ENCODE measurements at places on chromosomes 6 and 20.

GRCh38 chr6:38755874-38756273 lies 40.8 kb downstream of the DNAH8 start:
- no peak for DNase-seq

DNA sequence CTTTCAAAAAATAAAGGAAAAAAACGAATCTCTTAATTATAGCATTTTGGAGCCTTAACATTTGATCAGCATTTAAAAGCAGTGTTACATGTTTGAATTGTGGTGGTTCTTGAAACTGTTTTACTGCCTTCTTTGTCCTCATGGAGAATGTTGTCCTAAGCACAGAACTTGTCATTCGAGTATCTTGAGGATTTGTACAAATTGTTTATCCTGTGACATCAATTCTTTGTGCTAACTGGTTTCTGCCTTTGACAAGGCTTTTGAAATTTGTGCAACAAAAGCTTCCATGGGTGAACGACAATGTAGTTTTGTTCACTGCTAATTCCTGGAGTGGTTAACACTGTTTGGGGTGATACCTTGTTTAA lies 130.8 kb downstream of the SCAF8 start:
- no peak for DNase-seq

DNA sequence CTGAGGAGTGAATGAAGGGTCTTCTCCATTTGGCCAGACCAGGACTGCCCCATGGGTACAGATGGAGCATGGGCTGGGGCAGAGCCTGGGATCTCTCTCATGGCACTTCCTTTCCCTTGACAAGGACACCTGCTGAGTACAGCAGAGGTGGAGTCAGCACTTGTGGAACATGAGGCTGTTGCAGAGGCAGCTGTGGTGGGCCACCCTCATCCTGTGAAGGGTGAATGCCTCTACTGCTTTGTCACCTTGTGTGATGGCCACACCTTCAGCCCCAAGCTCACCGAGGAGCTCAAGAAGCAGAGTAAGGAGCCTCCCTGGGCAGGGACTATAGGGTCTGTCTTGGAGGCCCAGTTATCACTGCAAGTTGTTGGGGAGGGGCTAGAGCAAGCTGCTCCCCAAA lies 29.6 kb downstream of the GSS start:
- no peak for DNase-seq

DNA sequence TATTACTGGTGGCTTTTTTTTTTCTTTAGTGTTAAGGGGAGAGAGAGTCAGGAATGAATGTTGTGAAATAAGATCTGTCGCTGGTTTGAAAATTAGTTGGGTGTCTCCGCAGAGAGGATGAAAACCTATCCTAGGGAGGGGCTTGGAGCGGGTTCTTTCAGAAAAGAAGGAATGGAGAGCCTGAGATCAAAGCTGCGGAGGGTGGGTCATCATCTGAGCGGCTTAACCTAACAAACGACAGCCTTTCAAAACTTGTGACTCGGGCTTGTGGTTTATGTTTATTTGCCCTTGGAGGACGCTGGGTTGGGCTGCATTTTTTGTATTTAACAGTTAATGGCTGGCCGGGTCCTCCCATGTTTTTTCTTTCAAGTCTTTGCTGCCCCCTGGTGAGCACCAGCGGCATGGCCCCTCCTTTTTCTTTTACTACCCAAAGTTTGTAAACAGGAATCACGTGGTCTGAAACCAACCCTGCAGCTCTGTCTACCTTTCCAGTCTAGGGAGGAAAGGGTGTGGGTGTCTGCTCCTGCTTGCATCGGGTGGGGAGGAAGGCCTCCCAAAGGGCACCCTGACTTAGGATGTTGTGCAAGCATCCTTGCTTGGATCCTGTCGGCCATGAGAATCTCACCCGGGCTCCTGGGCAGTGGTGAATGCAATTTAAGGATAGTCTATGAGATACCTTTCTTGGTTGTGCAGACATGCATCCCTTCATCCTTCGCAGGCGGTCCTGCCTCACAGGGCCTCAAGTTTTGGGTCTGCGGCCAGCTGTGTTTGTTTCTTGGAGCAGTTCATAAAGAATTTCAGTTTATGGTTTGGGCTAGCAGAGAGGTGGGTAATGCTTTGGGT lies 2.2 kb downstream of the PIM1 start:
- peak; percentile 87 for DNase-seq

- DNase-seq = no peak
Observed at GRCh38 chr6:95923518-95923917, 92.3 kb upstream of the FUT9 start.

DNA sequence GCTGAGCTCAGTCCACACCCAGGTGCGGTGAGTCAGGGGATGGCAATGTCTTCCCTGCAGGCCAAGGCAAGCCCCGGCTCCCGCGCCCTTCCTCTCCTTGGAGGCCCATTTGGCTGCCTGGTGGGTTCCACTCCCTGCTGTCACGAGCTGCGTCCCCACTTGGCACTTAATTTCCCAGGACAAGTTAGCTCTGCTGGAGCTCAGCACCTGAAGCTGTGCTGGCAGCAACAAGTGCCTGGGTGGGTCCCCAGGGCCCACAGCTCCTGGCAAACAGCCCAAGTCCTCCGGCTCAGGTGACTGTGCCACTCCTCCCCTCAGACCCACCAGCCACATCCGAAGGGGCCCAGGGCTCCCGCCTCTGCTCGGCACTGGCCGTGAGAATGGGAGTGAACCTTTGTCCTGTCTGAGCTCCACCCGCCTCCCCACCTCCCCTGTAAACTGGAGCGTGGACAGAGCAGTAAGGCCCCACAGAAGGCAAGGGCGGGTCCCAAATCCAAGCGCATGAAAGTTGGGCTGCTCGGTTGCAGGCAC lies 16.9 kb downstream of the LAMA5 start:
- DNase-seq = no peak

- DNase-seq = no peak
Observed at GRCh38 chr20:17287503-17287902, 60.7 kb downstream of the PCSK2 start.

- no peak for DNase-seq
Observed at GRCh38 chr6:125930765-125931418, 25.7 kb upstream of the HINT3 start.

DNA sequence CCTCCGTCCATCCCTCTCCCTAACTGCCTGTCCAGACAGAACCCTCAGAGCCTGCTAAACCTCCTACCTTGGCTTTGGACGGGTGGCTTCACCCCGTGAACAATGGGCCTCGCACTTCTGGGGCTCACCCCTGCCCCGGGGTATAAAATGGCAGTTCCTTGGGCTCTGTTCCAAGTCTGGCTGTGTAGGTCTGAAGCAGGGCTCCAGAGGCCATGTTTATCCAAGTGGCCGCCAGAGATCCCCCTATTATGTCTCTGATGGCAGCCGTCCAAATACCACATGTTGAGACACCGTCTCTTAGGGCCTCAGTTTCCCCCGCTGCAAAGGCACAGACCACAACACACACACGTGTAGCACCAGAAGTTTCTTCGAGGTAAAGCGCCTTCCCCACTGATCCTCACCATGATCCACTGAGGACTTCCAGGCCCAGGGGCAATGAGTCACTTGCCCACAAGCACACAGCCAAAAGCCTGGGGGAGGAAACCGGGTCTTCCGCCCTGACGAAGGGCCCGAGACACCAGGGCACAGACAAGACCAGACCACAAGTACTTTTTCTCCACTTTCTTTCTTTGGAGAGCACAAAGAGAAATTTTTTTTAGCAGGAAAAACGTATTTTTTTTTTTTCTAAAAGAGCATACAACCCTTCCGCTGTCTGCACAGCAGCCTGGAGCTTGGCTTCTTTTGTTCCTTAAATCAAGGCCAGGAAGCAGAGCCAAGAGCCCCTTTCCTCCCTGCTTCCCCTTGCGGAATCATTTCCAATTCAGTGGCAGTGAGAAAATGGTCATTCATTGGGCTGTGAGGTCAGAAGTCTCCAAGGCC lies 11.8 kb downstream of the CPNE5 start:
- DNase-seq = peak; percentile 19

- DNase-seq = no peak
Observed at GRCh38 chr6:4021854-4022695, 56.9 kb downstream of the FAM217A start.

DNA sequence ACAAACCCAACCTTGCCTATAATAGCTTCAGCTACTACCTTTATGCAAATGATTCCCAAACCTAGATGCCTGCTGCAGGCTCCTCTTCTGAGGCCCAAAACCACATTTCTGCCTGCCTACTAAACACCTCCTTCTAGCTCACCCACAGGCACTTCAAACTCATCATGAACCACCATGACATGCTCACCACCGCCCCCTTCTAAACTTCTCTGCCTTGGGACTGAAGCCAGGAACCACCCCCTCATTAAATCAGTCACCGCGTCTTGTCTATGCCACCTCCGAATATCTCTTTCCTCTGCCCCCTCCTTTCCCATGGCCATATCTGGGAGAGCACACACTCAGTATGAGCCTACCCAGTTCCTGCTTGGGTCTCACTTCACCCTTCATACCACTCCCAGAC lies 101.2 kb downstream of the SNAP25 start:
- DNase-seq = no peak

GRCh38 chr20:62202083-62202395 lies 18.0 kb downstream of the HRH3 start:
- no peak for DNase-seq

DNA sequence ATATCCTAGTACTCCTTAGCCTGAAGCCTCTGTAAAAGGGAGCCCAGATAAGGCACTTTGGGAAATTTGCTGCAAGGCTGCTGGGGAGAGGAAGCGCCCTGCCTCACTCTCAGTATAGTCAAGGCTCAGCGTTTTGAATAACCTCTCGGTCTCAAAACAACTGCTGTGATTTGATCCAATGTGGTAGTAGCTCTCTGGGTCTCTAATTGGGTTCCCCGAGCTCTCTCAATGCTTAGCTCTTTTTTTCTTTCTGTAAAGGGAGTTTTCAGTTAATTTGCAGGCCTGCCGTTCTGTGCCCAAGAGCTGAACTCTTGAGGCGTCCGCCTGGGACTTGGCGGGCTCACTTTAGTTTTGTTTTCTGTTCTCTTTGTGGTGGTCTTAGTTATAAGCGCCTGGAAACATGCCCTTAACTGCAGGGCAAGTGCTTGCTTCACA lies 41.2 kb downstream of the ZHX3 start:
- DNase-seq = no peak

- DNase-seq = no peak
Observed at GRCh38 chr20:59184880-59185447, 21.3 kb downstream of the ZNF831 start.

DNA sequence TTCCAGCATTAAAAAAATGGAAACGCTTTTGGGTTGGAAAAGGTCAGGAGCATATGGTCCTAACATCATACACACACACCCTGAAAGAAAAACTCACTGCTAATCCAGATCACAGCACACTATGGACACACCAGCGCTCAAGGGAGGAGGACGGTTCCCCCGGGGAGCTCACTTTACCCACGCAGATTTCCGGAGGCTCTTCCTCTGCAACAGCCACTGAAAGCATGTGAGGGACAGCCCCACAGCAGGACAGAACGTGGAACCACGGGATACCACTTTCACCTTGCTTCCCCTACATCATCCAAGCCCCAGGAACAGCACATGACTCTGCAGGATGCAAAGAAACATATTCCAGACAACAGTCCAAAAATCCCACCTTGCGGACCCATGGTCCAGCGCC lies 13.2 kb downstream of the SNHG17 start:
- no peak for DNase-seq

GRCh38 chr20:56566621-56567020 lies 33.6 kb downstream of the FAM209B start:
- DNase-seq = no peak

- no peak for DNase-seq
Observed at GRCh38 chr6:113779656-113780055, 77.5 kb upstream of the MARCKS start.

DNA sequence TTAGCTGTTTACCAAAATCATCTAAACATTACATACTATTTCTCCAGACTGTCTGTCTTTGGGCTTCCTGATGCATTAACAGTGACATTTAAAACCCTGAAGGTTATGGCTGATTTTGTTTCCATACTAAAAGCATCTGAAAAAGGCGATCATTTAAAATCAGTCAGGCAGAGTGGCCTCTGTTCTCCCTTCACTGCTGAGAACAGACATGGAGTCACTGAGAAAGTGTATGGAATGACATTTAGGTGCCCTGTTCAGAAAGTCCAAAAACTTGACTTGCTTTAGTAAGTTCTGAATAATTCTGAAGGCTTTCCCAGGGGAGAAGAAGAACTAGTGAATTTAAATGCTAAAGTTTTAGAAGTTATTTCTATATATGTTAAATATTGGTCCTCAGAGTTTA lies 83.0 kb downstream of the MAP7 start:
- no peak for DNase-seq

- peak; percentile 57 for DNase-seq
Observed at GRCh38 chr6:134373282-134373922, 55.5 kb upstream of the SGK1 start.

Measured in BJ (cell line).